ENCODE measurements at places on chromosomes 12 and 14. TPM values are rescaled to one million over a fixed set of nuclear protein-coding genes. Genes with fewer than 3 reads are reported as not detected.

The ASIC1 gene
- 6.4 TPM for polyA plus RNA-seq

DNA sequence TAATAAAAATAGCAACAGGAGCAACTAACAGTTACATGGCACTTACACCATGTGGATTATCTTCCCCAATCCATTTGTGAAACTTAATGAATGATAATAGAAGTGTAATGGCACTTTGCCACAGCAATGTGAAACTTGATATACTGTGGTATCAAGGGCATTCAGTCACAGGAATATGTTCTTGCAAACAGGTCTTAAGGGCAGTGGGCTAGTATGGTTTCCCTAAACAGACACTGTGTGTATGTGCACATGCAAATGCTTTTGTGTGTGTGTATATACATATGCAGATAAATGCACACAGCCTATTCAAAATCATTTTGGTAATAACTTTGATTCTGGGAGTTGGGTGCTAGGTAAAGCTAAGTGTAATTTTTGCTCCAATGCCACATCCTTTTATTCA, 26.2 kb upstream of the ARHGAP5 start:
- no peak for DNase-seq

The AICDA gene
- not detected for polyA plus RNA-seq

DNA sequence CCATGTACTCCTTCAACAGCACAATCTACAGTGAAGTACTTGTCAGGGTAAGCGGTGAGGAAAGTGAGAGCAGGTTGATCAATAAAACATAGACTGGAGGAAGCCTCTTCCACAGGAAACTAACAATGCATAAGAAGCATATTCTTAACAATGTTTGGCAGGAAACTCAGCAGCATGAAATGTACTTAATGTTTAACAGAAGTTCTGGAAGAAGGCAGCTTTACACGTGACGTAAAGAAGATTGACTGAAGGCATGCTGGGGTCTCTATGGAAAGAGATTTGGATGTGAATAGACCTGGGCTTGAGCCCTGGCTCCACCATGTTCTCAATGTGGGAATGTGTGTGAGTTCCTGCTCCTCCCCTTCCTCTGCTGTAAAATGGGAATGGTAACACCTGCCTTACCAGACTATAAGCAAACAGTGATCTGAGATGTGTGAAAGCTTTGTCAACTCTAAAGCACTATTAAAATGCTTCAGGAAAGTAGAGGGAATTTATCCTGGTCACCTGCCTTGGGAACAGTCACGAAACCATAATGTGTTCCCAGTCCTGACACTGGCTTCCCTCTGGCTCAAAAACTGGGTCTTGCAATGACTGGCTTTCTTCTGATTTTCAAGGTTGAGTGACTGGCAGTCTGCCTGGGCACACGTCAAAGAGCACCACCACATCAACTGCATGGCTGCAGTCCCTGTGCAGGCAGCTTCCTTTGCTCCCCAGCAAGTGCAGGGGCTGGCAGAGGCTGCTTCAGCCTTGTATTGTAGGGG, 384.6 kb downstream of the APAF1 start:
- no peak for DNase-seq

- DNase-seq: no peak
These were observed 173.8 kb downstream of the SYNE2 start for GRCh38 chr14:64026600-64026999.

DNA sequence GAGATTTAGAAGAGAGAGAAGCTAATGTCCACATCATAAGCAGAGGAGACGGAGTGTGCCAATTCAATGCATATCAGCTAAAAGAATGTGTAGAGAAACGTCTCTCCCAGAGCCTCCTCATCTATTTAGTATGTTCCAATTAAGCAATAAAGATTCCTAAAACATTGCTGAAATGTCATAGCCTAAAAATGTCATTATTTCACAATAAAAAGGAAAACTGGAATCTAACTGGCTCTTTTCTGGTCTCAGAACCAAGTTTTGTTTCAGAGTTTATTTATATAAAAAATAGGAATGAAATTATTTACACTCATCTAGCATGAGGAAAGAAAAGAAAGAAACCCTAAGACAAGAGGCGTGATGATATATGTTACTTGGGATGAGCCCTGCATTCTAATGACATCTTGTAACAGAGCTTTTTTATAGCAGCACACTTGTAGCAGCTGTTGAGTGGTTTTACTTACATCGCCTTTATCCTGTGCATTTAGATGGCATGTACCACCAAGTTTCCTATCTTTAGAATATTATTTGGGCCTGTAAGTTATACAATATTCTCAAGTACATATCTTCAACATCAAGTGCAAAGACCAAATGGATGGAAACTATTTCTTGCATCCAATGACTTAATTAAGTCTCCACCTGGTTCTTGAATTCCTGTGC, 266.3 kb upstream of the PRKD1 start:
- DNase-seq: peak; percentile 17

DNA sequence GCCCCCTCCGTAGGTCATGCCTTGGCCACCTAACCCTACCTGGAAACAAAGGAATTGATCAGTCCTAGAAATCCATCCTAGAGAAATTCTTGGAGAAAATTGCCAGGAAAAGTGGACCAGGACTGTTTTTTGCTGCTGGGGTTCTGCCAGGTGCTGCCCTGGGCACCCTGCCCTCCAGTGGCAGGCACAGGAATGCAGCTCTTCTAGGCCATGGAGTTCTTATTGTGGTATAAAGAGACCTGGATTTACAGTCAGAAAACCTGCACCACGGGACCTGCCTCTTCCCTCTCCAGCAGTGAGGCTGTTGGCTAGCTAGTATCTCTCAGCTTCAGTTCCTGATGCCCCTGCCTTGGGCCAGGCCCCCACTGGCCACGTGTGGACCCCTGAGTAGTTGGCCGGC, 59.7 kb downstream of the SLC24A4 start:
- peak; percentile 17 for DNase-seq

DNA sequence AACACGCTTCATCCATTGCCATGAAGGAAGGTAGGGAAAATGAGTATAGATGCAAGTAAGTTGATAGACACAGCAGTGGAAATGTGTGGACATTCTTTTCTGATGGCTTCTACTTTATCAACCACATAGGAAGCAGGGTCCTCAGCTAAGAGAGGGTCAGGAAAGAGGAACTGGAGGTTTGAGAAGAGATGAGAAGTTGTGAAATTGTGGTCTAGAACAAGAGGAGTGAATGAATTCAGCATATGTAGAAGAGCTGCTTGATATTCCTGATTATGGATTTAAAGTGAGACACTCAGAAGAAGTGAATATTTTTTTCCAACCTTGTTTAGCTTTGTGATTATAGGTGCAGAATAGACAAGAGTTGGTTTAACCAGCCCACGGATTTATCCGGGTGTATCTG, 128.5 kb downstream of the SLC15A5 start:
- DNase-seq: no peak

DNA sequence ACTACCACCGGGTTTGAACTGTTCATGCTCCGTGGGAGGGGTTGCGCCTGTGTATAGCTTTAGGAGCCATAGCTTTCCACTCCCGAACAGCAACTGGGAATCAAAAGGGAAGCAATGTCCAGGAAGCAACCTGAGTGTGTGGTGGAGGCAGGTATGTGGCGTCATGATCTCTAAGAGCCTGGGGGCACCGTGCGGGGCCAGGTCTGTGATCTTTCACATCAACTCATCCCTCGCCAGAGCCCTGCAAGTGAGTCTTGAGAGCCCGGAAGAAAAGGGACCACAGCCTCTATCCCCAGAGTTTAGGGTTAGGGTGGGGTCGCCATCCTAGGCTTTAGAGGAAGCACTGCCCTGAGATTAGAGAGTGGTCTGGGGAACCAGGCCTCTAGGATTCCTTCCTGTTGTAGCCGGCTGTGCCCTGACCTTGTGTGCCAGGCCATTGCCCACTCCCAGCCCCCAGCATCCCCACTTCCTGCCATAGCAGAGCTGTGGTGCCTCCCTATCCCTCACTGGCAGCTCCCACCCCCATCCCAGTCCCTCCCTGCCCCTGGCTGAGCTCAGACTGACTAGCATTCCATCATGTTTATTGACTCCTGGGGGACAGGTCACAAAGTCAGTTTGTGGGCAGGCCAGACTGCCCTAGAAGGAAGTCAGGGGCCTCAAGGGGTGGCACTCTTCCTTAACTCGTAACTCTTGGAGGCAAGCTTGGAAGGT, 745 bp upstream of the ADCY4 start:
- no peak for DNase-seq

- DNase-seq: peak; percentile 10
These were observed 739 bp upstream of the SPATA7 start for GRCh38 chr14:88384718-88385117.

The GALNT16 gene
- polyA plus RNA-seq: 0.07 TPM

The TPH2 gene
- polyA plus RNA-seq: not detected

DNA sequence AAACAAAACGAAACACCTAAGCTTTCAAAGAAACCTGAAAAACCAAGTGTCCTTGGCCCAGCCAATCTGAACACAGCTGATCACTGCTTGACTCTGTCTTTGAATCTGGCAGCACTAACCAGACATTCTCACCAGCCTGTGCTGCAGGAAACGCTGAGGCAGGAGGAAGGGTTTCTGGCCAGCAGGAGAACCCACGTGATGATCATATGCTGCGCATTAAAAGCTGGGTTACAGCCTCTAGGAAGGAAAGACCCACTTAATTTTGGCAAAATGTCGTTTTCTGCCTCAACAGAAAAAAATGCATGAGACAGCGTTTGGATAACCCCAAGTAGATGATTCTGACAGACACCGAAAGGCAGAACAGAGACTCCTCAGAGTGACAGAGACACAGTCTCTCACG, 9.8 kb downstream of the APPL2 start:
- no peak for DNase-seq

DNA sequence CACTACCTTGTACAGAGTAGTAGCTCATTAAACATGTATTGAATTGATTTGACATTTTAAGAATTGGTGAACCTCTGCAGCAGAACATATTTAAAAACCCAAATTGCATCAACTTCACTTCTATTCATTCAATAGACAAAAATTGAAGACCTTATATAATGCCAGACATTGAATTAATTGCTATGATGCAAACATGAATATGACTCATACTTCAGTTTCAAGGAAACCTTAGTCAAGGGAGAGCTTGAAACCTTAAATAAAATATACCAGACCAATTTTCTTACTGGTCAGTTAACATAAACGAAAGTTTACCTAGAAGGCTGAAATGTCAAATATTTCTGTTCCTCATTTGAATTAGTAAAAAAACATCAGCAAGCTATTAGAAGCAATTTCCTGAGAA, 5.0 kb upstream of the MGAT4C start:
- DNase-seq: peak; percentile 19

The ADCK1 gene
- polyA plus RNA-seq: 8.8 TPM

GRCh38 chr12:65885312-65885711, 61.0 kb downstream of the HMGA2 start:
- DNase-seq: no peak

The AKAP6 gene
- 0.48 TPM for polyA plus RNA-seq

- DNase-seq: no peak
These were observed 91.9 kb upstream of the OVCH1 start for GRCh38 chr12:29589286-29589820.

- peak; percentile 8 for DNase-seq
These were observed 79.8 kb downstream of the PCNX1 start for GRCh38 chr14:70987041-70987440.

- peak; percentile 81 for DNase-seq
These were observed 536 bp downstream of the VPS29 start for GRCh38 chr12:110501399-110501751.

GRCh38 chr12:96183734-96184370, 10.3 kb upstream of the ELK3 start:
- DNase-seq: no peak

The UBR7 gene
- 21.5 TPM for polyA plus RNA-seq

GRCh38 chr12:57845478-57846284, 848 bp downstream of the CTDSP2 start:
- DNase-seq: peak; percentile 63

The LHX5 gene
- 0.17 TPM for polyA plus RNA-seq

DNA sequence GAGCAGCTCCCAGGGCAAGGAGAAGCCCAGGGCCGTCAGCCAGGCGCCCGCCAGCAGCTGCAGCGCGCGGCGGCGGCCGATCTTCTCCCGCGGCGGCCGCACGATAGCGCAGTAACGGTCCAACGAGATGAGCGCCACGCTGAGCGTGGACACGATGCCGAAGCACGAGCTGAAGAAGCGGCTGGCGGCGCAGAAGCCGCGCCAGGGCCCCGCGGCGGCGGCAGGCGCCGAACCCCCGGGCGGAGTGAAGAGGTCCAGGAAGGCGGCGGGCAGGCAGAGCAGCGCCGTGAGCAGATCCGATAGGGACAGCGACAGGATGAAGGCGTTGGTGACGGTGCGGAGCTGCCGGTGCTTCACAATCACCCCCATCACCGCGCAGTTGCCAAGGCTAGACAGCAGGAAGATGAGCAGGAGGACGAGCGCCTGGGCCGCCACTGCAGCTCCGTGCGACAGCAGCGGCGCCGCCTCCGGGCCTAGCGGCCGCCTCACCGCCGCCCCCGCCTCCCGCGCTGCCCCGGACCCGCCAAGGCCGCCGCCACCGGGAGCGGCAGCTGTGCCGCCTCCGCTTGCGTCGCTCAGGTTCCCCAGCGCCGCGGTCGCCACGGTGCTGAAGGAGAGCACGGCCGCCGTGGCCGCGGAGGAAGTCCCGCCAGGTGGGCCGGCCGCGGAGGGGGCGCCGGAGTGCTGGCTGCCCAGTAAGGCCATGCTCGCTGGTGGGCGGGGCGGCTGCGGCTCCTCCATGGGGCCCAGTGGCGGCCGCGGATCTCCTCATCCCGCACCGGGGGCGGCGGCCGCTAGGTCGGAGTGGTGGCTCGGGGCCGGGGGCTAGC, 479 bp downstream of the GPR135 start:
- DNase-seq: peak; percentile 26

DNA sequence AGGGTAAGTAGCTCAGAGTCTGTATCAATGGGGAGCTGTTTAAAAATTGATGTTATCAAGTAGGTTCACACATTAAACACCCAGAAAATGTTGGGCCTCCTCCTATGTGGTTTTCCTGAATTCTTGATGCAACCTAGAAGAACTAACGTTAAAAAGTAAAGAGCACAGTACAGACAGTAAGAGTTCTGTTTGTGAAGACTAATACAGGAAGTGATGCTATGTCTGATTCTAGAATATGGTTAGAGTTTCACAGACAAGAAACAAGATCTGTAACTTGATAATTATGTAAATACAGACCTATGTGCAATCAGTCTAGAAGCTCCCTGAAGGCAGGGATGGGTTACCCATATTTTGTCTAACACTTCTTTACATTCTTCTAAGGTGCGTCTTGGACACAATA, 214.9 kb upstream of the BTG1 start:
- DNase-seq: peak; percentile 17

DNA sequence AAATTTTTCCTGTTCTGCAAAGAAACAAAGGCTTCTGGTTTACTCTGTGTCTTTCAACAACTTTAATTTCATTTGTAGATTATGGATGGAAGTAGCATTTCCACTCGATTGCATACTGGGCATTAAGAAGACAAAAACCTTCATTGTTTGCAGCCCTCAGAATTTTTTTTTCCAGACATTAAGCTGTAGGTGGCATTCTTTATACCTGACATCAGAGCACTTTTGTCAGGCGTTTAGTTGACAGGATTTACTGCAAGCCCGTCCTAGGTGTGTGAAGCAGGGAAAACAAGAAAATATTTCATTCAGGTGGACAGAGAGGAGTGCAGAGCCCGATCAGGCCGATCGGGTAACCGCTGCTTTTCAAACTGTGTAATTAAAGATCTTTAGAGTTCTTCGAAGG, 107.5 kb downstream of the TMEM260 start:
- peak; percentile 11 for DNase-seq

The CHD8 gene
- 15.7 TPM for polyA plus RNA-seq

- peak; percentile 76 for DNase-seq
These were observed 12.2 kb upstream of the TUBA1A start for GRCh38 chr12:49200919-49201594.
